KBM-7 (cell line): ENCODE measurements at places on chromosomes 3 and 15.

DNA sequence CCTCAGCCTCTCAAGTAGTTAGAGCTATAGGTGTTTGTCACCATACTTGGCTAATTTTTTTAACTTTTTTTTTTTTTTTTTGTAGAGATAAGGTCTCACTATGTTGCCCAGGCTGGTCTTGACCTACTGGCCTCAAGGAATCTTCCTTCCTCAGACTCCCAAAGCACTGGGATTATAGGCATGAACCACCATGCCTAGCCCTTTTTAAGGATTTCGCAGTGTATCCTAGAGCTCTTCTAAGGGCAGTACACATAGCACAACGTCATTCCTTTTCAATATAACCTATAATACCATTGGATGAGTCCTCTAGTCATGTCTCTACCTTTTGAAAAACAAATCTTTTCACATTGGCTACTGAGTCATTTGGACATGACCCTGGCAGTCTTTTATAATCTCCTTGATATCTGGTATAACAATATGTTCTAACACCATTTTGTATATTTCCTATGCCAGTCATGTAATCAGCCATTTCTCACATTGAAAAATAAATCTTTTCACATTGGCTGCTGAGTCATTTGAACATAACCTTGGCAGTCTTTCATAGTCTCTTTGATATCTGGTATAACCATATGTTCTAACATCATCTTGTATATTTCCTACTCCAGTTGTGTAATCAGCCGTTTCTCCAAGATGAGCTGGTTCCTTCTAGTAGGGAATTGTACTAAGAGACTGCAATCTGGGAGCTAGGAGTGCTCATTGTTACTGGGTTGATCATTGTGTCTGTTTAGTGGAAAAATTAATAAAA, 944.7 kb downstream of the MCTP2 start:
- DNase-seq: no peak

- peak; percentile 75 for DNase-seq
Observed at GRCh38 chr3:23915537-23916108, 1.2 kb downstream of the NKIRAS1 start.

GRCh38 chr3:9169956-9170850, 79.2 kb downstream of the SRGAP3 start:
- DNase-seq: peak; percentile 25

- no peak for DNase-seq
Observed at GRCh38 chr3:67858492-67858891, 204.1 kb upstream of the SUCLG2 start.

- no peak for DNase-seq
Observed at GRCh38 chr3:62143843-62144450, 229.4 kb downstream of the FEZF2 start.

DNA sequence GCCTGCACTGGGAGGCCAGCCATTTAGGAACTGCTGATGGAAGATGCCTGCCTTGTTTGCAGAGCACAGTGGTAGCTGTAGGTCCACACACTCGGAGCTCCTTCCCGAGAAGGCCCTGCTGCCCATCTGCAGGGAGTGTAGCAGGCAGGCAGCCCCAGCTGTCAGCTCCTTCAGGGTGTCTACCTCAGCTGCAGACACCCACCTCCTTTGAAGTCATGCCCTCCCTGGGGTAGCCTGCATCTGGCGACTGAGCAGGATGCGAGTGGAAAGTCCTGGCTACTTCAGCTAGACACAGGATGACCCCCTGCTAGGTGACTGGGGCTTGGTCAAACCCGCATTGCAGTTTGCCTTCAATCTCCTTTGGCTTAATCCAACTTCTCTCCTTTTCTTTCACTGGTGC, 93.2 kb upstream of the TLE3 start:
- no peak for DNase-seq

GRCh38 chr15:38690719-38691332, 126.2 kb upstream of the RASGRP1 start:
- peak; percentile 82 for DNase-seq

- no peak for DNase-seq
Observed at GRCh38 chr3:16606398-16606797, 1.2 kb upstream of the DAZL start.
